Tibial nerve (tissue), 4 donors: ENCODE measurements at places on chromosomes 1 and 21. TPM values are rescaled to one million over a fixed set of nuclear protein-coding genes. Genes with fewer than 3 reads are reported as not detected.

ELF3 gene
- total RNA-seq = under 0.01 TPM

BATF3 gene
- 9.0 TPM for total RNA-seq

DNA sequence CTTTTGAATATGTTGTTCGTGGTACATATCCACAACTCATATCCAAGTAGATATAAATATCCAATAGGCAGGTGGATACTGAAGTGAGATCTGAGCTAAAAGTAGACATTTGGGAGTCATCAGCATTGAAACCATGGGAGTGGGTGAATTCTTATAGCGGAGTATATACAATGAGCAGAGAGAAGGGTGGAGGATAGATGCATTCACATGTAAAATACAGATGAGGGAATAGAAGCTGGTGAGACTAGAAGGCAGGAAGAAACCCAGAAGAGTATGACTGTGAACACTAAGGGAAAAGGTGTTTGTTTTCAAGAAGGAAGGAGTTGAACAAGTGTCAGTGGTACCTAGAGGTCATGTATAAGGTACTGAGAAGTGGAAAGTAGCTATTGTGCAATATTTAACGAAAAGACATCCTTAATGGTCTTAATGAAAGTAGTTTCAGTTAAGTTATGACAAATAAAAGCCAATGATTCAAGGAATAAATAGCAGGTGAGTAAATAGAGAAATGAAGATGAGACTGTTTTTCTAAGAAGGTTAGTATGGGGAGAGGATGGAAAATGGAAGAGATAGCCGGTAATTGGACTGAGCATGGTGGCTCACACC lies 181.6 kb upstream of the CACYBP start:
- no peaks in the 10 kb centered on the region for H3K36me3 ChIP-seq
- H3K4me3 ChIP-seq = no peak overlapping the region
- H3K27me3 ChIP-seq = no peaks in the 10 kb centered on the region
- H3K4me1 ChIP-seq = no peaks in the 10 kb centered on the region
- H3K27ac ChIP-seq = no peak overlapping the region

TMEM39B gene
- 10.0 TPM for total RNA-seq

DNA sequence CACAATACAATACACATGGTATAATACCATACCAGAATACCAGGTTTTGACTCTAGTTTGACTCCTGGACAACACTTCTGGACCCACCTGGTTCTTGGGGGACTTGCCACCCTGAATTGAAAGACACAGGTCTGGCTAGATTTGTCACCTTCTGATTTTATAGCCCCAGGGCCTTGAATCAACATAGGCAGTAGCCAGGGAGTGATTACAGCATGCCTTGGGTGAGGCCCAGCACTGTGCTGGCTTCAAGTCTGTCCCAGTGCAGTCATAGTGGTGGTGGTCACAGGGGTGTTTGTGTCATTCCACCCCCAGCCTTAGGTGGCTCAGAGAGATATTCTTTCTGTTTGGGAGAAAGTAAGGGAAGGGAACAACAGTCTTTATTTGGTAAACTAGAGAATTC lies 23.3 kb upstream of the SNX7 start:
- no peaks in the 10 kb centered on the region for H3K36me3 ChIP-seq
- no peak for DNase-seq
- H3K27me3 ChIP-seq = no peaks in the 10 kb centered on the region
- H3K27ac ChIP-seq = no peak overlapping the region

TRIM67 gene
- total RNA-seq = not detected

DNA sequence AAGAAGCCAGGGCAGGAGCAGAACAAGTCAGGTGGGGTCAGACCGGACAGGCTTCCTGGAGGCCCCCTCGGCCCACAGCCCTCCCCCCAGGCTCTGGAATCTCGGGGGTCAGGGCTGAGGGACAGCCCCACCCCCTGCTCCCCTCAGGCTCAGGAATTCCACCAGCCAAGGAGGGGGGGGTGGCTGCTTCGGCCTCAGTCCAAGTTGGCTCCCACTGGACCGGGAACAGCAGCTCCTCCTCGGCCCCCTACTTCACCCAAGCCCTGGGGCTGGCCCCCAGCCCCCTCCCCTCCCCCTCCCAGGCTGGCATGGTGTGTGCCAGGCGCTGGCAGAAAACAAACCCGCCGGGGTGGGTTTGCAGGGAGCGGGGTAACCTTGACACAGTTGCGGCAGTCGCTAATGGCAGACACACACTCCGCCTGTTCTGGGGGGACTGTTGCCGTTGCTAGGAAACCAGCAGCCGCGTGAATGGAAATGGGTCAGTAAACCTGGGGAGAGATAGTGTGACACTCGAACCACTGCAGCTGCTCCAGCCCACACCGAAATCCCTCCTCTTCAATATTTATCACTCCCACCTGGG lies 32.4 kb downstream of the AHDC1 start:
- H3K4me3 ChIP-seq = no peak overlapping the region
- H3K36me3 ChIP-seq = no peaks in the 10 kb centered on the region
- peaks cover 85% of the 10 kb centered on the region for H3K4me1 ChIP-seq
- DNase-seq = no peak

GRCh38 chr1:149903836-149904491 lies 4.6 kb downstream of the BOLA1 start:
- no peaks in the 10 kb centered on the region for H3K36me3 ChIP-seq
- no peak overlapping the region for H3K27ac ChIP-seq
- H3K4me1 ChIP-seq = no peaks in the 10 kb centered on the region
- no peak for DNase-seq
- no peak overlapping the region for H3K4me3 ChIP-seq
- no peaks in the 10 kb centered on the region for H3K27me3 ChIP-seq

DNA sequence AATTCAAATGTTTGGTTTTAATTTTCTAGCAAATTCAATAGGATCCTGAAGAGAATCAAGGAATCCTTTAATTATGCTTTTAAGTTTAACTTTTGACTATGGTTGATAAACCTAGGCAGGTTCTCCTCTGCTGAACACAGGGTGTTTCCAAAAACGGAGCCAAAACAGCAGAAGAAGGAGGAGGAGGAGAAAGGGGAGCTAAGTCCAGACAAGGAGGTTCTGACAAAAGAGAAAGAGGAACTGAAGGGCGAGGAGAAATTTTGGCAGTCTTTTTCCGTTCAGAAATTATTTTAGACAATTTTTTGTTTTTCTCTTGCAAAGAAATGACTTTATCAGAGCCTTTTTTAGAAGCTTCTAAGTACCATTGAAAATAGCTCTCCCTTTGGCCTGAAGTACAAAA lies 33.2 kb upstream of the FNBP1L start:
- no peaks in the 10 kb centered on the region for H3K27me3 ChIP-seq
- no peak for DNase-seq
- H3K36me3 ChIP-seq = no peaks in the 10 kb centered on the region
- H3K4me1 ChIP-seq = peaks cover 8% of the 10 kb centered on the region
- no peak overlapping the region for H3K27ac ChIP-seq

GRCh38 chr1:40853885-40854170 lies 8.3 kb downstream of the CITED4 start:
- H3K4me3 ChIP-seq = no peak overlapping the region
- H3K27me3 ChIP-seq = no peaks in the 10 kb centered on the region
- no peak overlapping the region for H3K27ac ChIP-seq
- no peaks in the 10 kb centered on the region for H3K4me1 ChIP-seq
- no peaks in the 10 kb centered on the region for H3K36me3 ChIP-seq

CRP gene
- not detected for total RNA-seq

GRCh38 chr1:64855557-64855956 lies 110.7 kb downstream of the RAVER2 start:
- no peaks in the 10 kb centered on the region for H3K27me3 ChIP-seq
- H3K4me1 ChIP-seq = no peaks in the 10 kb centered on the region
- no peak overlapping the region for H3K4me3 ChIP-seq
- DNase-seq = no peak

PROX1 gene
- total RNA-seq = 0.84 TPM

- DNase-seq = no peak
- no peak overlapping the region for H3K4me3 ChIP-seq
- no peak overlapping the region for H3K27ac ChIP-seq
- peaks cover 7% of the 10 kb centered on the region for H3K4me1 ChIP-seq
Measured at GRCh38 chr1:204972426-204972825, 70.6 kb upstream of the CNTN2 start.

DNA sequence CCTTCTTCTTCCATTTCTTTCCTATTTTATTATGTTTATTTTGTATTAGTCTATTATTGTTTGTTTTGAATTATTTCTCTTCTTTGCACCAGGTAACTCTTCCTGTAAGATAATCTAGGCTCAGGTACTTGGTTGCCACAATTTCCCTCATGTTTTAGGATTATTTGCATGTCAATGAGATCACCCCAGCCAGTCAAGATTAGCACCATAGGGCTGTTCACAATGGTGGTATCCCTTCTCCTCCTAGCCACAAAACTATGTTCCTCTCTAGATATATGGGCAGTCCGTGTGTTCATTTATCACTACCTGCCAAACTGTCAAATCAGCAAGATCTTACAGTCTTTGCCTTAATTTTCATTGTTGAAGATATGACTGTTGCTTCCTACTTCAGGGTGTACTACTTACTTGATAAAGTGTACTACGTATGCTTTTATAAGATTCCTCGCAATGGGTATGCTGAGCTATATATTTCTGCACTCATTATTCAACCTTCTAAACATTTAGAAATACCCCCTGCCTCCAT lies 1536.2 kb downstream of the PLA2G4A start:
- H3K36me3 ChIP-seq = no peaks in the 10 kb centered on the region
- no peaks in the 10 kb centered on the region for H3K27me3 ChIP-seq
- no peak for DNase-seq
- H3K4me1 ChIP-seq = no peaks in the 10 kb centered on the region
- no peak overlapping the region for H3K4me3 ChIP-seq

- DNase-seq = no peak
- H3K27ac ChIP-seq = peak overlapping the region; percentile 95
- H3K4me1 ChIP-seq = no peaks in the 10 kb centered on the region
- H3K4me3 ChIP-seq = peak overlapping the region; percentile 29
- H3K27me3 ChIP-seq = peaks cover 49% of the 10 kb centered on the region
Measured at GRCh38 chr1:38045401-38046332, 926 bp downstream of the POU3F1 start.

OR2T29 gene
- not detected for total RNA-seq

DNA sequence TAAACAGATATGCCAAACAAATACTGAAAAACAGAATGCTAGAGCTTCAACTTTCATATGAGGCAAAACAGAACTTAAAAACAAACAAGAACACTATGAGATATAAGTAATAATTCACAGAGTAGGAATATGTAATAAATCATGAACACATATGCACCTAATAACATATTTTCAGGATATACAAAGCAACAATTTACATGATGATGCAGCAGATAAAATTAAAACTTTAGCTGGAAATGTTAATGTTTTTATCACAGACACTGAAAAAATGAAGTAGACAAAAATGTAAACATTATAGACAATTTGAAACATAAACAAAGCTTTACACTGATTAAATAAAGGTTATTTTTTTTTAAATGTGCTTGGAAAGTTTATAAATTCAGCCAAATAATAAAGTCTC lies 443.1 kb upstream of the NFIA start:
- no peaks in the 10 kb centered on the region for H3K36me3 ChIP-seq
- H3K27me3 ChIP-seq = no peaks in the 10 kb centered on the region
- H3K4me1 ChIP-seq = no peaks in the 10 kb centered on the region

DNA sequence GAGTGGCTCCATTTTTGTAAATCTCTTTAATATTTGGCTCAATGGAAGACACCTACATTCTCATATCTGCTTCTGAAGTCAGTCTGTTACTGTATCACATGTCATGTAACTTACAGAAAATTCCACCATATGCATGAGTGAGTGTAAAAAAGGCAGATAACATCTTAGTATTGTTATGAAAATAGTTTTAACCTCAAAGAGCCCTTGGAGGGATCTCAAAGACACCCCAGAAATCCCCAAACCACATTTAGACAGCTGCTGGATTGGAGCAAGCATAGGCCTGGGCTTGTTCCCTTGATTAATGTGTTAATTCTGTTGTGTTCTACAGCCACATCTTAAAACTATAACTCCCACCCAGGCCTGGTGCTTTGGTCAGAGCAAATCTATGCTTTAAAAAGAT lies 16.9 kb downstream of the MACO1 start:
- no peak overlapping the region for H3K27ac ChIP-seq
- no peaks in the 10 kb centered on the region for H3K36me3 ChIP-seq
- H3K4me1 ChIP-seq = no peaks in the 10 kb centered on the region
- no peaks in the 10 kb centered on the region for H3K27me3 ChIP-seq

DNASE2B gene
- total RNA-seq = not detected

DNA sequence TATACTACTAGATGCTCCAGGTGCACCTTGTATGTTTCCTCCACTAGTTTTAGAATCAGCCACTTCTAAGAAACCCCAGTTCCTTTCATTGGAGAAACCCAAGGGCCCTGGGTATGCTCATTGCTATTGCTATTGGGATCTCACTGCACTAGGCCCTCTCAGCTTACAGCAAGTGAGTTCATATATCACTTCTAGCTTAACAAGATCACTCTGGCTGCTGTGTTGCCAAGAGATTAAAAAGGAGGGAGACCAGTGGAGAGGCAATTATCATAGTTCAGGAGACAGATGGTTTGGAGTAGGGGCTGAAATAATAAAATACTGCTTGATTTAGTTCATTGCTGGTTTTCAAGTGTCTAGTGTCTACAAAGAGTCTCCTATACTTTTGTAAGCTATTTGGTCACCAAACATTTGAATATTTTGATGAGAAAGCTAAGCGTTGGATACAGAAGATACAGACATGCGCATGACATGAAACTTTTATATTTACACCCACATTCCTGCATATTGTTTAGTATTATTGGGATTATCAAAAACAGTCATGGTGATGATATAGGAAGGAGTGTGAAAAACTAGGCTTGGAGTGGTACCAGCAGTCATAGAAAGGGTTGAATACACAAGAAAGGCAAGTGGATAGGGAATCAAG lies 671.9 kb downstream of the ADGRL2 start:
- H3K4me3 ChIP-seq = no peak overlapping the region
- H3K4me1 ChIP-seq = no peaks in the 10 kb centered on the region
- no peak for DNase-seq
- no peak overlapping the region for H3K27ac ChIP-seq
- H3K27me3 ChIP-seq = no peaks in the 10 kb centered on the region
- no peaks in the 10 kb centered on the region for H3K36me3 ChIP-seq

RO60 gene
- 67.5 TPM for total RNA-seq

LCE3D gene
- total RNA-seq = not detected

GRCh38 chr1:15476927-15477326 lies 1.0 kb downstream of the CELA2B start:
- no peaks in the 10 kb centered on the region for H3K36me3 ChIP-seq
- H3K4me1 ChIP-seq = no peaks in the 10 kb centered on the region
- no peak for DNase-seq
- H3K4me3 ChIP-seq = no peak overlapping the region
- no peak overlapping the region for H3K27ac ChIP-seq

ZNF593OS gene
- total RNA-seq = not detected

CDK18 gene
- total RNA-seq = 9.2 TPM

- no peak overlapping the region for H3K4me3 ChIP-seq
- no peaks in the 10 kb centered on the region for H3K36me3 ChIP-seq
- H3K27me3 ChIP-seq = no peaks in the 10 kb centered on the region
- H3K4me1 ChIP-seq = no peaks in the 10 kb centered on the region
- no peak for DNase-seq
Measured at GRCh38 chr1:2931724-2932401, 89.4 kb upstream of the ACTRT2 start.

GRCh38 chr21:17585875-17586450 lies 26.7 kb downstream of the BTG3 start:
- peak; percentile 42 for DNase-seq
- H3K4me3 ChIP-seq = no peak overlapping the region
- no peaks in the 10 kb centered on the region for H3K27me3 ChIP-seq
- H3K27ac ChIP-seq = no peak overlapping the region
- H3K4me1 ChIP-seq = no peaks in the 10 kb centered on the region

GRCh38 chr1:68149110-68149798 lies 83.1 kb downstream of the WLS start:
- no peak overlapping the region for H3K4me3 ChIP-seq
- no peaks in the 10 kb centered on the region for H3K27me3 ChIP-seq
- H3K36me3 ChIP-seq = peaks cover 4% of the 10 kb centered on the region
- DNase-seq = no peak

GRCh38 chr1:56438901-56439551 lies 140.3 kb downstream of the PLPP3 start:
- no peaks in the 10 kb centered on the region for H3K27me3 ChIP-seq
- no peak overlapping the region for H3K4me3 ChIP-seq

PPM1J gene
- 3.3 TPM for total RNA-seq

- no peaks in the 10 kb centered on the region for H3K36me3 ChIP-seq
- H3K4me1 ChIP-seq = peaks cover 31% of the 10 kb centered on the region
Measured at GRCh38 chr1:227944931-227945890, 2.5 kb downstream of the WNT9A start.
